ENCODE measurements at places on chromosomes 4 and X.

GRCh38 chrX:9903146-9903545, 64.0 kb upstream of the CLDN34 start:
- no peak for DNase-seq

- DNase-seq, result no peak
These were observed 4.8 kb downstream of the SOWAHD start for GRCh38 chrX:119763181-119763580.

GRCh38 chrX:124634363-124634762, 288.0 kb downstream of the SH2D1A start:
- no peak for DNase-seq

DNA sequence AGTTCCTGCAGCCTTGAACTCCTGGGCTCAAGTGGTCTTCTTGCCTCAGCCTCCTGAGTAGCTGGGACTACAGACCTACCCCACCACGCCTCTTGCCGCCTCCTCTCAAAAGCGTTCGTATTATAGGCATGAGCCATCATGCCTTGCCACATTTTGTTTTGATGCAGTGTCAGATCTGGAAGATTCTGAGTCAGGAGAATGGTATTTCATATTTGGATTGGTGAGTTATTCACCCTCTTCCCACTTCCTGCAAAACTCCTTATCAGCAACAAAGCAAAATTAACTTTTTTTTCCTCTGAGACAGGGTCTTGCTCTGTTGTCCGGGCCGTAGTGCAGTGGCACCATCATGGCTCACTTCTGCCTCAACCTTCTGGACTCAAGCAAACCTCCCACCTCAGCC, 29.6 kb downstream of the REST start:
- no peak for DNase-seq

DNA sequence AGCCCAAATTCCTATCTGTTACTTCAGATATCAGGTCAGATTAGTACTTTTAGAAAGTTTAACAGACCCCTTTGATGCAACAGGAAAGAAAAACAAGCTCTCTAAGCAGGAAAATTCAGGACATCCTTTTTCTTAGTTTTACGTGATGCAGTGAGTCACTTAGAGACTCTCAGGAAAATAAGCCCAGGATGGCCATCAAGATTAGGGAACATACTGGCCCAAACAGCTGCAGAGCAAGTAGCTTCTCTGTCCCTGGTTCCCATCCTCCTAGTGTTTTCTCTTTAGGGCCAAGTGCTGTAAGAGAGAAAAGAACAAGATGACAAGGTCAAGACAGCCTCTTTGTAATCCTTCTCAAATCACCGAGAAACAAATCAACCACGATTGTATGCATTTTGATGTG, 219.1 kb downstream of the ZNF674 start:
- DNase-seq, result no peak
